ENCODE measurements at places on chromosomes 7 and 10.

DNA sequence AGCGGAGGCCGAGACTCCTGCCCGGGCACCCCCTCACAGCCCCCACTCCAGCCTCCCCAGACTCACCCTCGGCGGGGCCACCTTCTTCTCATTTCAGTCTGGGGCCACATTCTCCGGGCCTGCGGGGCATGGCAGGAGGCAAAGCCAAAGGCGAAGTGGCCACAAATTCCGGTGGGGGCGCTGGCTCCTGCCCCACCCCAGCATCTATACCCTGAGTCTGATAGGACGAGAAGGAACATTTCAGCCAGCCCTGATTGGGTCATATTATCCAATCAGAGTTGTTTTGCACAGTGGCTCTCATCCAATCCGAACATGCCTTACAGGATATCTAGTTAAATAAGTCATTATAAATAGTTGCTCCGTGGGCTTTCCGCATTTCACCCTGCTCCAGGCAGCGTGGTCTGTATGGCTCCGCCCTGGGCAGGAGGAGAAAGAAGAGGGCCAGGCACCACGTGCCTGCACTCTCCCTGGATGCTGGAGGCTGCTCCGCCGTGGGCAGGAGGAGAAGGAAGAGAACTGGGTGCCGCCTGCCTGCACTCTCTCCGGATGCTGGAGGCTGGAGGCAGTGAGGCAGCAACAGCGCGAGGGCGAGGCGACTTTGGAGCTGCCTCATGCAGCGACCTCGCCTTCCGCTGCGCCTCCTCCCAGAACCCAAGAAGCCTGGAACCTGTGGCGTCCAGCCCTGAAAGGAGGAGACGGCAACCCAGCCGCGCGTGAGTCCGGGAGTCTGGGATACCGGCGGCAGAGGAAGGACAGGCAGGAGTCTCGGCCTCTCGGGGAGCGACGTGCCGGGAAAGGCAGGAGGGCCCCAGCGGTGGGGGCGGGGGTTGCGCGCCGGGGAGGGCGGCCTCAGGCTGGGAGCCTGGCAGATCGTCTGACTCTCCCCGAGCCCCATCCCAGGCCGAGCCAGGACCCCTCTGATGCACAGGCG is 162.9 kb downstream of the ZNF33B start:
- DNase-seq, result no peak

DNA sequence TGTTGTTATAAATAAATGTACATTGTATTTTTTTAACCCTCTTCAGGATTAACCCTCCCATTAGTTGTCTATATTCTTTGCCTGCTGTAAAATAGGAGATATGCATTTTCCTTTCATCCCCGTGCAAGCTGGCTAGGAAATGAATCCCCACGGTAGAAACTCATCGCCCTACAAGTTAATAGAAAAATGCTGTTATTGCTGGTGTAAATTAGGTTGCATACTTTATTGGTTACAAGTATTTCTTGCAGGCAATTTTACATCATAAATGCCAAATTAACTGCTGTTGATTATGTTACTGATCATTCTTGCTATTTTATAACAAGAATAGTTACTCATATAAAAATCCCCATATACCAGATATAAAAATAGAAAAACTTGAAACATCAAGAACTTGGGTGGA is 454.2 kb upstream of the KLF6 start:
- no peak for DNase-seq

GRCh38 chr10:34811126-34811967 is 3.7 kb downstream of the PARD3 start:
- no peak for DNase-seq

GRCh38 chr10:119360181-119360921 is 153.0 kb downstream of the GRK5 start:
- no peak for DNase-seq

- DNase-seq, result no peak
These were observed 17.1 kb downstream of the LANCL2 start for GRCh38 chr7:55382251-55382650.

DNA sequence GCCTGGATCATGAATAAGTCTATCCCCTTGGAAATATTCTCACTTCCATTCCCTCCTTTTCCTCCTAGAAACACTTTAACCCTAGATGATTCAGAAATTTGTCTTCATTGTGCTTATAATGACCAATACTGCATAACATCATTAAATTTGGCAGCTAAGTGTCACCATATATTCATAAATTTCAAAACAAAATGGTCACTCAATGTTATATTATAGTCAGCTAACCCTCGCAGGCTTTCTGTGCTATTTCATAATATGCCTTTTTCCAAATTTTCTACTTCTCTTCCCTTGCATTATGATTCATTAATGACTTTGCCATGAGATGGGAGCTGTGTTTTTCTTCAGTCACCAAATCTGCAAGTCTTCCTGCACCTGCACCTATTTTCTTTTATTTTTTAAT is 308.3 kb upstream of the AKR1E2 start:
- DNase-seq, result no peak

DNA sequence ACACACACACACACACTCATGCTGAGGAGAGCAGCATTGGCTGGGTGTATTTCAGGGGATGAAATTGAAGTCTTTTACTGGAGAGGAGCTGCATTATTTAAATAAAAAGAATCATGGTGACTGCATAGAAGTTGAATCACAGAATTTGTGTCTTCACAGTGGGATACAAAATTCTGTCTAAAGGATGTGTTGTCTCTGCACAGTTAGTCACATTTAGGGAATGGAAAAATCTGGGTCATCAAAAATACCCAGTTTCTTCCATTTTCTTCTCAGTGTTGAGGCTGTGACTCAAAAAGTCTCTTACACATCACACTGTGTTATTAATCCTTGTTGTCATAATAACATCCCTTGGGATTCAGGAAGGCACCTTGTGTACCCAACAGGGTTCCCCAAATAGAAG is 10.9 kb downstream of the PAPSS2 start:
- DNase-seq, result no peak
